ENCODE measurements at places on chromosomes 1 and 21.

DNA sequence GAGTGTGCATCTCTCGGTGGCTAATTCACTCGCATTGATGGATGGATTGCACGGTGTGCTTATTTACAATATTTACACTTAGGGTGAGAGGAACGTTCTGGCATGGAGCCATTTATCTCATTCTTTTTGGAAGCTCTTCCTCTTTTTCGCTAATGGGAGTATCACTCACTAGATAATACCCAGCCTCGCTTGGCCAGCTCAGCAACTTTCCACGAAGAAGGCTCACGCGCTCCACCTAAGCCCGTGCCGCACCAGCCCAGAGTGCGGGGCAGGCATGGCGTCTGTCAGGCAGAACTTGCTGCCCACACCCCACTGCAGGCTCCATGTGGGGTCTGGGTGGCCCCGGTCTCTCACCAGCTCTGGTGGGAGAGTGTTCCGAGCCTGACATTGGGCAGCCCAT lies 484.9 kb downstream of the NPHP4 start:
- no peak for DNase-seq

GRCh38 chr1:50851034-50851433 lies 109.0 kb downstream of the FAF1 start:
- no peak for DNase-seq

DNA sequence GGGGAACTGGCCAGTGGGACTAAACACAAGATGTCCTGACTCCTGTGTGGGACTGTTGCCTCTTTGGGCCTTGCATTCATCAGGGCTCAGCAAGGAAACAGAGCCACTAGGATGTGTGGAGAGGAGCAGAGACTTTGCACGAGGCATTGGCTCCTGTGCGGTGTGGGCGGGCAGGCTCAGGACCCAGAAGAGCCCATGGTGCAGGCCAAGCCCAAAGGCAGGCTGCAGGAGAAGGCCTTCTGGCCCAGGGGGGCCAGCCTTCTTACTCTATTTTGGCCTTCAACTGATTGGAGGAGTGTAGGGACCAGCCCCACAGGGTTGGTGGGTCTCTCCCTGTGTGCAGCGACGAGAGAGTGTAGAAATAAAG lies 23.5 kb downstream of the LRRC3 start:
- no peak for DNase-seq

DNA sequence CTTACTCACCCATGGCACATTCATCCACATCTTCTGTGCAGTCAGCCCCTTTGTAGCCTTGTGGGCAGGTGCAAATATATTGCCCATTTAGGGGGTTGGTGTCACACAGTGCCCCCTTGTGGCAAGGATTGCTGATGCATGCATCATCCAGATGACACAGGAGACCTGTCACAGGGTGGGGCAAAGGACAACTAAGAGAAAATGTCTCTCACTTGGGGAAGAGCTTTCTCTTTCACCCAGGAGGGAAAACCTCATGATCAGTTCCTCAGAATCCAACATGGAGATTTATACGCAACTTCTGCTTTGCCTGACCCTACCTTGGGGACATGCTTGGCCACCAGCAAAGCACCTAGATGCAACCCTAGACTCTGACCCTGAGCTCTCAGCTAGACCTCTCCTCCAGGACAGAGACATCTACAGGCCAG lies 71.8 kb upstream of the ADAM30 start:
- DNase-seq: peak; percentile 33

DNA sequence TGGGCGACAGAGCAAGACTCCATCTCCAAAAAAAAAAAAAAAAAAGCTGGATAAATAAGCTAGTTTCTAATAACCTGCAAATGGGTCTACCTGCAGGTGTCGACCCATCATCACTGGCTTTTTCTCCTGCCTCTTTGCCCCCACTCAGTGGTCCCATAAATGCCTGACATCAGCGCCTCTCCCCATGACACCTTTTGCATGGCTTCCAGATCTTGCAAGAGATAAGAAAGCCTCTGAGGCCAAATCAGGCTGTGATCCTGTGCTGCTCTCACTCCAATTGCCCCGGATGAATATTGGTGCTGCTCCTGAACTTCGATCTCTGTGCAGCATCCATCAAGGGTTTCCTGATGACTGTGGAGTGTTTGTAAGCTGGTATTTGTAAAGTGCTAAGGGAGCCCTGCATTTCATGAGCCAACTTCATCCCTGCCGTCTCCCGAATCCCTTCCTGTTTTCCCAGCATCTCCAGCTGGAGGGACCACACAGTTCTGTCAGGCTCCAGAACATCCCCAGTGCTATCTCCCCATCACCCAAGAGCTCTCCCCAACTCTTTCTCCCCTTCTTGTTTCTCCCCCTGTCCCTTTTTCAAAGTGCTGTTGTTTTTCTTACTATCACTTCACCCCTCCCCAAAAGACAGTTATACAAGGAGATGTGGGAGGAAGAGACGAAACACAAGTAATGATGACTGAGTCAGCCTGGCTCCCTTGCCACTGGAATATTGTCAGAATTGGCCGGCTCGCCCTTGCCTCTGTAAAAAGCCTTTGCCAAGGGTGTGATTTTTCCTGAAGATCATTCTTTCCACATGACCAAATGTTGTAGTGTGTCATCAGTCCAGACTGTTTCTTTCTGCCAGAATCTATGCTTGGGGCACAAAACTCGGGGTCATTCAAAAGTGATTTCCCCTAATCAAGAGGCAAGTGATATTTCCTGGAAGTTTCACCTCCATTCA lies 2.8 kb upstream of the EFHD2 start:
- no peak for DNase-seq

DNA sequence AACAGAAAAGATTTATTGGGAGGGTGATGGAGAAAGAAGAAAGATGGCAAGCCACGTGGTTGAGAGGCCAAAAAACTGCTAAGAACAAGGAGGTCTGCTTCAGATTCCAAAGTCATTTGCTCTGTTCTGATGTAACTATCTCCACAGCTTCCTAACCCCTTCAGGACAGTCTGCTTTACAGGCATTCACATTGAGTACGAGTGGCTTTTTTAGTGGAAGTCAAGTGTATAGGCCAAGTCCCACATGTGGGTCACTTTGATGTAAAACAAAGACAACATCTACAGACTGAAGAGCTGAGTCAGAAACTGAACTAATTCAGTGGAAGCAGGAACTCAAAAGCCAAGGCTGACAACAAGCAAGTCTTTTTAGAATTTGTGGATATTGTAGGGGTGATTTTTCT lies 128.7 kb upstream of the F3 start:
- DNase-seq: no peak

DNA sequence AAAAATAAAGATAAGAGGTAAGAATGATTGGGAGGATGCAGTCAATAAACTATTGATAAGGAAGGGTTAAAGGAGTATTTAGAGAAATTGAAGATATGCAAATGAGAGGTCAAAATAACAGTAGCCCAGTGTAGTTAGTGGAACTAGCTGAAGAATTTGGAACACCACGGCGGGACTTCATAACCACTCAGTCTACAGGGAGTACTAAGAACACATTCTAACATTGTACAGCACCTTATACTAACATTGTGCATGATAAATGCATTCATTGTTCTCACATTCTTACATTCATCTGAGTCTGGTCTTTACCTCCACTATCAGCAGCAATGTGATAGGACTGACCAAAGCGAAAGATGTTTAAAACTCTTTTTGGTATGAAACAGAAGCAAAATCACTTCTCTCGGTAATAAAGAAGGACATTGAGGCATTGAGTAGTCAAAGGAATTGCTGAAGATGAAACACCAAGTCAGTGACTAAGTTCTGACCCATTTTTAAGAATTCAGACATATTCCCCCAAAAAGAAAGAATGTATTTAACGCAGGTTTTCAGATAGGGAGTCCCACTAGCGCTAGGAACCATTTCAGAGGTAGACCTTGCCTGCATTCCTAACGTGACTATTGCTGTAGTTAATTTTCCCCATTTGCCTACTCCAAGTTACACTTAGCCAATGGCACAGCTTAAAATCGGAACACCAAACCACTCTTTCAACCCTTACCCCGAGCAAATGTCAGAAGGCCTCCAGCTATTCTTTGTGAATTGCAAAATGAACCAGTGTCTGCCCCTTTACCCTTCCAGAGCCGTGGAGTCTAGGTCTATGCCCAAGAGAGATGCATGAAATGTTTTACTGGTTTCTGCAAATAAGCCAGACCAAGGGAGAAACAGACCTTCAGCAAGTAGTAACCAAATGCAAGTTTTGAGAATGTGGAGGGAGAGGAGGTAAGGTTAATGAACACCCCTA lies 108.8 kb upstream of the IRF2BP2 start:
- DNase-seq: no peak

GRCh38 chr21:23853796-23854379 lies 1753.4 kb downstream of the MRPL39 start:
- no peak for DNase-seq

DNA sequence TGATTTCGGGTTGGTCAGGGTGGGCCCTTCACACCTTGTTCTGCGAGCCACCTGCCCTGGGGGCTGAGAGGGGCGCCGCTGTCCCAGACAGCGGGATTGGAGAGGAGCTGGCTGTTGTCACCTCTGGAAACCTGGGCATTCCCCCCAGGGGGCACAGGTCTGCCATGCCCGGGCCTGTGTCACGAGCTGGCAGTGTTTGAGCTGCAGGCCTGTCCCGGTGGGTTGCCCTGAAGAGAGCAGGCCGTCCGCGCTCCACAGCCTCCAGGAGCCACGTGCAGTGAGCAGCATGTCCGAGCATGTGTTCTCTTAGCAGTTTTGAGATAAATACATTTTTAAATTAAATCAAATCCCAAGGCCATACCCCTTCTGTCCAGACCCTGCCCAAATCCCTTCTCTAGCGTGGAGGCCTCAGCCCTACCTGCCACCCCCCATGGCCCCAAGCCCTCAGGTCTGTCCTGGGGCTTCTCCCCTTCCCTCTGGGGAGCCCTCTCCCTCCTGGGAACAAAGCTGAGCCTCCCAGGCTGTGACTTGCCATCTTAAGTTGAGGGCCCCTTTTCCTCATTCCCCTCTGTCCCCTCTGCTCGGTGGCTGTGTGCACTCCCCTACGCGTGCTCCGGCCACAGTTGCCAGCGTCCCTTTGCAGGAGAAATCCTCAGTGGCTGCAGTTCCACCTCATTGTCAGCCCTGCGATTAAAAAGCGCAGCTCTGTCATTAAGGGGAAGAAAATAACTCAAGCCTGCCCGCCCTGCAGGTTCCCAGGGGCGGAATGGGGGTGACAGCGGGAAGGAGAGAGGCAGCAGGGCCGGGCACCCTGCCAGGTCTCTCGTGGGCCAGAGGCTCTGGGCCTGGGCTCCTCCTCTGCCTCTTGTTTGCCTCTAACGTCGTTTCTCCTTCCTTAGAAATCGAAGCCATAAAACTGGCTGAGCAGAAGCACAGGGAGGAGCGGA lies 26.6 kb downstream of the SLX9 start:
- no peak for DNase-seq

DNA sequence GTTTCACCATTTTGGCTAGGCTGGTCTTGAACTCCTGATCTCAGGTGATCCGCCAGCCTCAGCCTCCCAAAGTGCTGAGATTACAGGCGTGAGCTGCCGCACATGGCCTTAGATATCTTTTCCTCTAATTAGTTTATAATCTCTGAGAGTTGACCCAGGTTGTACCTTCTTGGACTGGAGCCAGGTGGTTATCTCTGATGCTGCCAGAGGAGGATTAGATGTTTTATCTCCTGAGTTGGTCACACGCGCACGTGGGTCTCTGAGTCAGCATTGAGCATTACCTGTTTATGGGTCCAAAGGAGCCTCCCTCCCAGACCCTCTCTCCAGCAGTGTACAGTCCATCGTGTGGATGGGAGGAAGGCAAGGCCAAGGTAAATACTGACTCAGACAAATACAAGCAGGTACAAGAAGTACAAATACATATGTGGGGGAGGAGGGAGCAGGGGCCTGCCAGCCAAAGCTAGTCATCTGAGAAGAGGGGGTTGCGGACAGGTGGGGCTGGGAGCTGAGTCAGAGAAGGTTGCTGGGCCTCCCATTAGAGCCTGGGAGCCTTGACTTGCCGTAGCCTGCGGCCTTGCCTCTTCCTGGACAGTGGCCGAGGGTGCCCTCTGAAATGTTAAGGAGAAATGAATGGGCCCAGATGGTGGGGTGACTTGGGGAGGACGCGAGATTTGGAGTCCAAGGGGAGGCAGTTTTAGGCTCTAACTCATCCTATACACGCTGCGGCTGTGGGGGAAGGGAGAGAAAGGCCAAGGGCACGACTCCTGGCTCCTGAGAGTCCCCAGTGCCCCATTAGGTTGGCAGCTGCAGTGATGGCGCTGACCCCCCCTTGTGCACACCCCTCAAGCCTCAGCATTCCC lies 13.1 kb downstream of the IL6R start:
- no peak for DNase-seq

DNA sequence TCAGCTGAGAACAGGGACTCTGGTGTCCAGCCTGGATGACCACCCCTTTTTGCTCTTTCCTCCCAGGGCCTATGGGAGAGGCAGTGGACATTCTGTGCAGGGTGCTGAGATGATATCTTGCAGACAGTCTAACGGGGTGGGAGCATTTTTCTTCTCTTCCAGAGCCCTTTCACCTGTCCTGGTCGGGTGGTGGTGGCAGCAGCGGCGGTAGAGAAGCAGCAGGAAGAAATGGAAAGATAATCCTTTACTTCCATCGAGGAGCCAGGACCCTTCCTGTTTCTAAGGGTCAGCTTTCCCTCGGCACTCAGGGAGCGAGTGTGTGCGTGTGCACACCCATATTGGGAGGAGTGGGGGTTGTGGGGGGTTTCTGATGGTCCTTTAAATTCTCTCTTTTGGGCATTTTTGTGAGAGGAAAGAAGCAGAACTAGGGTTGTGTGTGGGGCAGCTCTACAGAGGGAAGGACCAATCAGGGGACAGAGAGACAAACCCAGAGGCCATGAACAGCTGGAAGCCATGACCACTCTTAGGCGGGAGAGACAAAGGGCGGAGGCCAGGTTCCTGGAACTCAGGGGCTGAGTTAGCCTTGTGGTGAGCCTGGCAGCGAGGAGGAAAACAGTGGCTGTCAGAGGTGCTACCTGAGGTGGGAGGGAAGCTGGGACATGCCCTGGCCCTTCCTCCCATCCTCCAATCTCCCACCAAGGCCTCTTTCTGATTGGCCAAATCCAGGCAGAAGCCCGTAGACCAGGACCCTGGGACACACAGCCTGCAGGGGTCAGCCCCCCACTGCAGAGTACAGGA lies 31.2 kb upstream of the CSF3R start:
- DNase-seq: no peak

GRCh38 chr21:35520302-35520701 lies 471.2 kb upstream of the RUNX1 start:
- DNase-seq: no peak

GRCh38 chr1:10625554-10625953 lies 150.8 kb downstream of the PEX14 start:
- no peak for DNase-seq

DNA sequence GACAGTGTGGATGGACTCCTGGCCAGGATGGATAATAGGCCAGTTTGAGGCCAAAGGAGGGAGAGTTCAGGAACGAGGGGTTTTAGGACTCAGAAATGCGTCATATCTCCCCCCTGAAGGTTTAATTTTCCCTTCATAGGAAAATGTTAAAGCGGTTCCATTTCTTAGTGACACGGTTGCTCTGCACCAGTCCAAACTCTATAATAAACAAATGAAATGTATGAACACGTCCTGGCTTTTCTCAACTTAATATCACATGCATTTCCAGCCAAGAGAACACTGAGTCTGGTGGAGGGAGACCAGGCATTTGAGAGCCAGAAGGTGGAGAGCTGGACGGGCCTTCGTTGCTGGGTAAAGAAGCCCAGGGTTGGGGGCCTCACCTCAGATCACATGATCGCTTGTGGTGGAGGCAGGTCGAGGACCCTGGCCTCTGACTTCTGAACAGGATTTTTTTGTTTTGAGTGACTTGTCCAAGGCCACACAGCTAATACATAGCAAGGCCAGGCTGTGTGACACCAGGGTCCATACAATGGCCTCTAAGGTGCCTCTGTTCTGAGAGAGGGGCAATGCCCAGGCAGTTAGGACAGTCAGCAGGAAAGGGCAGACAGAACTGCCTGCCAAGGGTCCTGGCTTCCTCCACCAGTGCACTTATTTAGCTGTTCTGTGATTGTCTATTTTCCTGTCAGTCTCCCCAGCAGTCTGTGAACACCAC lies 11.4 kb downstream of the SLC1A7 start:
- no peak for DNase-seq

Measured in activated CD8-positive, alpha-beta memory T cell treated with anti-CD3 and anti-CD28 coated beads for 1 hour (primary cell).